CD8-positive, alpha-beta memory T cell (primary cell): ENCODE measurements at places on chromosomes 11 and 22. TPM values are rescaled to one million over a fixed set of nuclear protein-coding genes. Genes with fewer than 3 reads are reported as not detected.

The NAALAD2 gene
- polyA plus RNA-seq = not detected

The C2CD3 gene
- polyA plus RNA-seq = 9.1 TPM

The DDI1 gene
- polyA plus RNA-seq = 0.07 TPM

The QSER1 gene
- 0.93 TPM for polyA plus RNA-seq

The KIAA1671 gene
- 2.6 TPM for polyA plus RNA-seq

The AIFM3 gene
- polyA plus RNA-seq = not detected

The C1QTNF6 gene
- polyA plus RNA-seq = 1.8 TPM

The MAP6 gene
- not detected for polyA plus RNA-seq

The RFPL3 gene
- polyA plus RNA-seq = not detected

The SLC5A1 gene
- not detected for polyA plus RNA-seq

The SLC17A6 gene
- not detected for polyA plus RNA-seq

The NFAM1 gene
- polyA plus RNA-seq = not detected

The TMPRSS6 gene
- polyA plus RNA-seq = 0.16 TPM
